Anterior cingulate cortex (tissue), 58 donors: ENCODE measurements at places on chromosomes 4 and X.
A peak's percentile ranks its signal among the peaks of the same experiment; 100 is the strongest.

- no peak for DNase-seq
Observed at GRCh38 chr4:16212138-16212782, 14.0 kb downstream of the TAPT1 start.

GRCh38 chr4:184433258-184433892 lies 41.0 kb downstream of the IRF2 start:
- no peak for DNase-seq

GRCh38 chrX:9370893-9371292 lies 94.0 kb upstream of the TBL1X start:
- no peak for DNase-seq

GRCh38 chr4:25457053-25457715 lies 80.1 kb downstream of the ANAPC4 start:
- no peak for DNase-seq

DNA sequence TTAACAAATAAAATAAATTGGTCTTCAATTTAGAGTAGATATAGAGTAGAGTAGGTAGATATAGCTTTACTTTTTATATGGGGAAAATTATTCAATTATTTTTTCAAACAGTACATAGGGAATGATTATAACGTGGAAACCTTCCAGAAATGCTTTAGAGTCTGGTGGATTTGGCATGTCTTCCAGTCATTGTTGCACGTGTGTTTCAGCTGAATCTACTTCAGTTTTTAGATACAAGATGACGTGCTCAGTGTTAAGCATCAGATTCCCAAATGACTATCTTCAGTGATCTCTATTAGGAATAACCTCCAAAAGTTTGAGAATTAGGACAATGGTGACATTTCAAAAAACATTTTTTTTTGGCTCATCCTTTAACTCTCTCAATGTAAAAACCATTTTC lies 616.9 kb downstream of the ANKRD50 start:
- DNase-seq = no peak

DNA sequence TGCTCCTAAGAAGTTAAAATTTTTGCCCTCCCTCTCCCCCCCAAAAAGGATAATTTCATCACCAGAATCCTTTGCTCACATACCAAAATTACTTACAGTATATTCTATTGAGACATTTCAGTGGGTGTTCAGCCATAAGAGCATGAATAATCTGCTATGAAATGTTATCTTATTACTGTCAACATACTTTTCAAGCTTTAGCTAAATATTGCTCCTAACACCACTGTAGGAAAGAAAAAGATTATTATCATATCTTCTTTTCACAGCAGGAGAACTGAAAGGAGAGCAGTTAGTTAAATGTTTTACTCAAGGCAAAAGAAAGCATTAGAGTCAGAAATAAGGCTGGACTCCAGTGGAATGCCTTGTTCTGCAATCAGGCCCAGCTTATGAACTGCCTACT lies 231.0 kb upstream of the GYPA start:
- no peak for DNase-seq

DNA sequence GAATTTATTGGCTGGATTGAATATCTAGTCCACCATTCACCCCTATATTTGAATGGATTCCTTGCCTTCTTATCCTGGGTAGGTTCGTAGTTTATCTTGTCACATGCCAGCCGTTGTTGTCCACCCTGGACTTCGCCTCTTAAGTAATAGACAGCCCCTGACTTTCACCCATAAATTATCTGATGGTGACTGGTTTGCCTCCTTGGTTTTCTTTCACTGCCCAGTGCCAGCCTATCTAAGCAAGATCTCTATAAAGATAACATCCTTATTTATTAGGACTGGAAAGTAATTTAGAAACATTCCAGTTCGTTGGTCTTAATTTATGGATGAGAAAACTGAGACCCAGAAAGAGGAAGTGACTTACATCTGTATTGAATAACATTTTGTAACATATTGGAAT lies 410.3 kb downstream of the RPA4 start:
- DNase-seq = no peak

GRCh38 chr4:118843237-118843636 lies 7.3 kb upstream of the SEC24D start:
- no peak for DNase-seq

DNA sequence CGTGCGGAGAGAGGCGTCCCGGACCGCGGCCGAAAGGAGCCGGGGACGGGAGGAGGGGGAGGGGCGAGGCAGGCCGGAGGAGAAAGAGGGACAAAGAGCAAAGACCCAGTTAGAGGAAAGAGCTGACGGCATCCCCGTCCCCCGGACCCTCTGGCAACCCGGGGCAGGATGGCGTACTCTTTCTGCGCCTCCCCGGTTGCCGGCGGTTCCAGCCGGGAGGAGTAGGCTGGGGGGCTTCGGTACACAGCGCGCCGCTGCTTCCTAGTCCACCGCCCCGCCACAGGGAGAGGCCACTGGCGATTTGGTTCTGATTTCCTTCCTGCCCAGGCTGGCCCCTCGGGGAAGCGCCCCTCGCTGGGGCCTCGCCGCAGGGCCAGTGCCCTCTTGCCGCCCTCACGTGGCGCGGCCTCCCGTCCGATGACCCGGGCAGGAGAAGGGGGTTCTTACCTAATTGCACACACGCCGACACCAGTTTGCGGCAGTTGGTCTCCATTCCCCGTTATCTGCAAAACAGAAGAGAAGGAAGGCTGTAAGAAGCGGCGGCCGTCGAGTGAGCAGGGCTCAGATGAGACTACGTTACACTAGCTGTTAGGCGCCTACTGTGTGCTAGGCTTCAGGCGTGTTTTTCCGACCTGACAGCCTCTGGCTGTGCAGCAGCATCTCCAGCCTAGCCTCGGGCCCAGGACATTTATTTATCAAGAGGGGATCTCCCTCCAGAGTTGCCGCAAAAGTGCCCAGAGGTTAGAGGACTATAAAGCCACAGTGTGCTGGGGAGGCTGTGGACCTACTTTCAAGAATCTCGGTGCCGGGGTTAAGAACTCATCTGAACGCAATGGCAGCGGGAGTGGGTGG lies 9.9 kb upstream of the PITX2 start:
- no peak for DNase-seq

GRCh38 chr4:15327311-15328298 lies 100.2 kb upstream of the C1QTNF7 start:
- no peak for DNase-seq

GRCh38 chrX:51484616-51485015 lies 11.8 kb downstream of the NUDT11 start:
- no peak for DNase-seq

DNA sequence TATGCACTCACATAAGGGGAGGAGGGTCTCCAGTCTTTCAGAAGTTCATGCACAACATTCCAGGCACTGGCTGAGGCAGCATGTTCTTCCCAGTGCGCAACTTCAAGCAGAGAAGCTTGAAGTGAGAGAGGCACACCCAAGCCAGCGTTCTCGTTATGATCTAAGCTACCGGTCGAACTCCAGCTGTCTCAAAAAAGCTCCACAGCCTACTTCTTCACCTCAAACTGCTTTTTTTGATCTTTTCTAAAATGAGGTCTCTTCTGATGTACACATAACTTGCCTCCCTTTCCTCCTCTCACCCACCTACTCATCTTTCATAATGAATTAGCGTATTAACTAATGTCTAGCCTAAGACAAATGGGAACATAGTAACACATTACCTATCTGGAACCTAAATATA lies 25.3 kb downstream of the GPC4 start:
- DNase-seq = no peak

DNA sequence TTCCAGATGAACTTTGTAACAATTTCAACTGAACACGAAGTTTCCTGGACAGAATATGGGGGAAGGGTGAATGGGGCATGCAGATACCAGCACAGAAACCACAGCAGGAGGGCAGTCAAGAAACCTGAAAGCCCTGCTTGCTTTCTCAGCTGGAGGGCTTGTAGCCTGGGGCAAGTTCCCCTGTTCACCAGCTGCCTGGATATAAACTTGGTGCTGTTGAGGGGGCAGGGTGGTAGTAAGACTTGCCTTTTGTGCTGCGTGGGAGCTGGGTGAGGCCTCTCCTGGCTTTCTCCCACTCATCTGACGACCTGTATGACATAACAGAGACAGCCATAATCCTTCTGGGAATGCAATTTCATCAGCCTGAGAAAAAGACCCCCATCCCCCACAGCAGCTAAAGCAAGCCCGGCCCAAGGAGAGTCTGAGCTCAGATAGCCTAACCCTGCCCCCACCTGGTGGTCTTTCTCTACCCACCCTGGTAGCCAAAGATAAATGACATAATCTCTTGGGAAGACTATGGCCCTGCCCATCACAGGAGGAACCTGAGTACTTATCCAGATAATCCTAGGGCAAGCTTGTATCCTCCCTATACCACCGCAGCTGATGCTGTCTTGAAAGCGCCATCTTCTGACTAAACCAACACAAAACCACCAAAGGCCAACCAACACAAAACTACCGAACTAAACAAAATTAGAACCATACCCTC lies 234.3 kb downstream of the LAS1L start:
- DNase-seq = no peak

DNA sequence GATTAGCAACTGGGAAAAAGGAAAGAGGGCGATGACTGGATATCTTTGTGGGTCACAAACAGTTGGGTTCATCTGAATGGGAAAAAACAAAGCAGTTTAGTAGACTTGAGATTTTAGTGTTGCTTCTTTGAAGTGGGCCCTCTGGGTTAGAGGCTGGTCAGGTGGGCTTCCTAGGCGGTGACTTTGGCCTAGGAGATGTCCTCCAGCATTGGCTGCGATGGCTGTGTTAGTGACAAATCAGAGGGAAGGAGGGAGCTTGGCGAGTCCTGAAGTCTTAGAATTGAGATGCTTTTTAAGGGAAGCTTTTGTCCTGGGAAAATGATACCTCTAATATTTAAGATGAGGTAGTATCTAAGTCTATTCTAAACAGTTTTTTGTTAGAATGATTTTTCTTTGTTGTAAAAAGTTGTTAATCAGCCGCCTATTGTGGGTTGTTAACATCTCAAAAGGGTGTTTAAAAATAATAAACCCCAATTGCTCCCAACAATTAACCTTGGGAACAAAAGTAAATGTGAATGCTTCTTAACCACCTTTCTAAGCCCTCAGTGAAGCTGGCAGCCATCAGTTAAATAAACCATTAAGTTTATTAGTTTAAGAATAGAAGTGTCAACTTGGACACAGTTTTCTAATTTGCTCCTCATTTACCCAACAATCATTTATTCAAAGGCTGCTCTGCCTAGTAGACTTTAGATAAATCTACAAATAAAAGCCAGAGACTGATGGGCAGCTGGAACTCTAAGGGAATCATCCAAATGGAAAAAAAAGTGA lies 31.7 kb downstream of the DLG3 start:
- DNase-seq = no peak

DNA sequence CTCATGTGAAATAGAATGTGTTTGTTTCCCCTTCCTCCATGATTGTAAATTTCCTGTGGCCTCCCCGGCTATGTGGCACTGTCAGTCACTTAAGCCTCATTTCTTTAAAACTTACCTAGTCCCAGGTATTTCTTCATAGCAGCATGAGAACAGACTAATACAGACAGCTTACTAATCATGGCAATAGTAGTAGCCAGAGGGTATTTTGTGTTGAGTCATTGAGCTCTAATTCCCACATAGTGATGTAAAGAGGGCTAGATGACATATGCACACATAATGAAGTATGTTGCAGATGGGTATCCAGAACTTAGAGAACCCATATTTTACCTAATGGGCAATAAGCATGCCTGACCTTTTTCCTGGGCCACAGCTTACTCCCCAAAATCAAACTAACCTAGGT lies 1197.2 kb downstream of the PCDH7 start:
- DNase-seq = no peak

- DNase-seq = no peak
Observed at GRCh38 chr4:74490736-74491135, 45.8 kb downstream of the AREG start.

- no peak for DNase-seq
Observed at GRCh38 chr4:108926781-108927180, 163.9 kb upstream of the ETNPPL start.

DNA sequence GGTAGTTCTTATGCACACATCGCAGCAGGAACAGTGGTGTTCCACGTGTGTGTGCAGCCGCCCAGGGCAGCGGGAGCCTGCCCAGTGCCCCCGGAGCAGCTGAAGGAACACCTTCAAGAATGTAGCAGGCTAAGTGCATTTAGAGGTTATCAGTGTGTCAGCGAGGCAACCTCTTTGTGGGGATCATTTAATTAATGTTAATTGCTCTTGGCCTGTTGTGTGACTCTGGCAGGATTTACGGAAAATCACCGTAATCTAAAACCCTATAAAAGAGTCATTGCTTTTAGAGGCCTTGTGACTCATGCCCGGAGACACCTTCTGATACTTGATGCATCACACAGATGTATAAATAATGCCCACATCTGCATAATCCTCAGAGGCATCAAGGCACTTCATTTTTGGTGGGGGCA lies 47.3 kb upstream of the GATB start:
- DNase-seq = no peak

DNA sequence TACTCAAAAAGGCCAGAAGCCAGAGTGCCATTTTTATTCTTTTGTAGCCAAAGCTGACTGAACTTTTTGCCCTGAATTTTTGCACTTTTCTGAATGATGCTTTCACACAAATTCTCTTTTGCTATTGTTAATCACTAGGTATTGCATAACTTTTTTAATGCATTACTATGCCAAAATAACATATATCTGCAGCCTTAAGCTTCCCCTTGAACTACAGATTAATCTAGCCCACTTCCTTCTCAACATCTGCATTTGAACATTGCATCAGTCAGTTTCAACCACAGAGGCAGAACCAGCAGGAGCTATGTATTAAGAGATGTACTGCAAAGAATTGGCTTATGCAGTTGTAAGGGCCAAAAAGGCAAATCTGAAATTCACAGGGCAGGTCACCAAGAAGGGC lies 197.6 kb upstream of the GYPA start:
- no peak for DNase-seq

GRCh38 chr4:142815834-142816233 lies 30.3 kb downstream of the INPP4B start:
- DNase-seq = no peak

- no peak for DNase-seq
Observed at GRCh38 chrX:13404364-13404763, 84.5 kb upstream of the ATXN3L start.

DNA sequence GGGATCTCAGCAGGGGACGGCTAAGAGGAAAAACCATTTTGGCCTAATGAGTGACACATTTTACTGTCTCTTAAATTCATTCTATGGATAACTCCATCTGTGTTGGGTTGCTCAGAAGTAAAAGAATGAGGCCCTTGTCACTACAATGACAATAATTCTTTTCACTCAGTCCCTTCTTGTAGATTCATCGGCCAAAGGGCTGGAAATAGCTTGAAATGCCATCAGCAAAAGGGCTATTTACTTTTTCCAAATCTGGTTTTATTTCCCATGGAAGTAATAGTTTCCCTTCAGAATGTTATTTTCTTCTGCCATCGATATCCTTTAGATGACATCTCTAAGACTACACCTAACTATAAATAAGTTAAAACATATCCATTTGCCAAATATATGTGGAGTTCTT lies 7.4 kb downstream of the MEPE start:
- DNase-seq = no peak

- DNase-seq = peak; percentile 4
Observed at GRCh38 chrX:103423955-103424638, 47.8 kb downstream of the BEX3 start.

- DNase-seq = no peak
Observed at GRCh38 chrX:132576939-132577338, 88.1 kb upstream of the MBNL3 start.

- DNase-seq = no peak
Observed at GRCh38 chr4:16844816-16845586, 53.4 kb downstream of the LDB2 start.
